ENCODE measurements at places on chromosomes 7 and 10.

- no peak for DNase-seq
These were observed 21.5 kb upstream of the GHITM start for GRCh38 chr10:84117686-84118394.

DNA sequence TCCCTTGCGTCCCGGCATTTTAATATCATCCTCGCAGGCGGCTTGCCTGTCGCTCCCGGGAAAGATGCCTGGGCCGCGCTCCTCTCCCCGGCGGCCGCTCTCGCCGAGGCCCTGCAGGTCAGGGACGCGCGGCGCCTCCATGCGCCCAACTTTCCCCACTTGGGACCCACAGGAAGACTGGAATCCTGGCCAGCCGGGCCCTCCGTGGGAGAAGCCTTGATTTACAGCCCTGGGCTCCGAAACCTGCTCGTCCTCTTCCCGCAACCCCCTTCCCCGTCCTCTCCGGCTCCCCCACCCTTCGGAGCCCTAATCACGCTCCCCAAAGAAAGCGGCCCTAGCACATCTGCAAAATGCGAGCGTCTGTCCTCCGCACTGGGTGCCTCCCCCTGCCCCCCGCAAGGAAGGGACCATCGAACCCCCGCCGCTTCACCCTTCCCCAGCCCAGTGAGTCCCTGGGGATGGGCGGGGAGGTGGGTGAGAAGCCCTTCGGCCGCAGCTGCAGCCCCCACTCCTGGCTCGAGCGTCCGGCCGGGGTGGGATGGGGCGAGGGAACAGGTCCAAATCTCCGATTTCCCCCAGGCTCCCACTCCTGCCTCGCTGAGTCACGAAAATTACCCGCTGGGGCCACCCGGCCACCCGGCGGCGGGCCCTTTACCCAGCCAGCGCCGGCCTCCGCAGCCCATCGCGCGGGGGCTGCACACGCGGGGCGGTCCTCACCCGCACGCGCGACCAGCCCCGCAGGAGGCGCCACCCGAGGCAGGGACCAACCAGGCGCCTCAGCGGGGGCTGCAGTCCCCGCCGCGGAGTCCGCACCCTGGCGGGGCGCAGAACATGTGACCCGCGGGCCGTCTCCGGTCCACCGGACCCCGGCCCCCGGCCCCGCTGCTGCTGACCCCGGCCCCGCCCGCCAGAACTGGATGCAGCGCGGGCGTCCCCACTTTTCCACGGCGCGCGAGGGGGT, 695 bp downstream of the HSPA12A start:
- no peak for DNase-seq

- peak; percentile 87 for DNase-seq
These were observed 95.5 kb downstream of the DIP2C start for GRCh38 chr10:593901-594457.

- no peak for DNase-seq
These were observed 45.1 kb downstream of the PIP4K2A start for GRCh38 chr10:22669163-22669711.

GRCh38 chr10:6227346-6227745, 24.6 kb downstream of the PFKFB3 start:
- no peak for DNase-seq

- no peak for DNase-seq
These were observed 183.0 kb downstream of the SRPK2 start for GRCh38 chr7:105205592-105206237.

DNA sequence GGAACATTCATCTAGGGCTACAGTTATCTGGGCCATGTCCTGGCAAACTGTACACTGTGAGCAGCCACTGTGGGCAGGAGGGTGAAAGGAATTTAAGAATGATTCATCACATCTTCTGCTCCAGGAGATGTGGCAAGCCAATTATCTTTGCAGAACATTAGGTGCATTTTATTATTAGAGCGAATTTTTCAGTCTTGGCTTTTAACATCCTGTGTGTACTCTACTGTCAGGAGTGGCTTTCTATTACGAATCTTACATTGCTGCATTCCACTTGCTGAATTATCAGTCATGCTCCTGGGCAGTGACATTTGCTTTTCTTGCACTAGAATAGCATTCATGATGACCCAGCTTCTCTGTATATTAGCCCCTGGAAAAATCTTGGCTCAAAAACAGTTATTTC, 109.2 kb upstream of the TARP start:
- no peak for DNase-seq

GRCh38 chr7:29607889-29608288, 44.3 kb downstream of the PRR15 start:
- DNase-seq, result no peak

- peak; percentile 85 for DNase-seq
These were observed 24.8 kb downstream of the AGAP3 start for GRCh38 chr7:151110941-151111645.

DNA sequence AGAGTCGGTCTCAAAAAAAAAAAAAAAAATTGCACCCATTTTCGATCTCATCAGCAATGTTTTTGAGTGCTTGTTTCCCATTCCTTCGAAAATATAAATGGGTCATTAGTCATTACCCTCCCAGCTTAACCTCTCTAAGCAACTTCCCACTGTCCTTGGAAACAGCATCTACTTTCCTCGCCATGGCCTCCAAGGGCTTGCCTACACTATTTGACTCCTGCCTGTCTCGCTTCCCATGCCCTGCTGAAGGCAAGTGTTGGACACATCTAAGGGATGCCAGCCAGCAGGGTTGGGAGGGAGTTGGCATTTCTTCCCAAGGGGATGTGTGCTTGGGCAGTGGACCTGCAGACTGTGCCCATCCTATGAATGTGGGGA, 12.7 kb upstream of the RHBDD2 start:
- no peak for DNase-seq

DNA sequence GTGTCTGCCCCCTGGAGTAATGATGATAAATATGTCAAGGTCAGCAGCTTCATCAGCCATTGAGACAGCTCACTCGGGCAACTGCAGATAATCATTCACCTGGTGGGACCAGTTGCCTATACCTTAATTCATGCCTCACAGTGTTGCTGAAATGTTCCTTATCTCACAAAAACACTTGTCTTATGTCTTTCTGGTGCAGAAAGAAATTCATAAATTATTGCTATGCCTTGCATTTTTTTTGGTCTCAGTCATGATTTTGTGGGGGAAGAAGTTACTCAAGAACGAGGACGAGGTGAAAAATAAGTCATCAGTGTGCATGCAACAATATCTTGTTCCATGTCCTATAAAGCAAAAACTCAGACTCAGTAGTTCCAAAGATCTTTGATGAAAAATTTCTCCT, 16.0 kb downstream of the TRIL start:
- DNase-seq, result no peak

DNA sequence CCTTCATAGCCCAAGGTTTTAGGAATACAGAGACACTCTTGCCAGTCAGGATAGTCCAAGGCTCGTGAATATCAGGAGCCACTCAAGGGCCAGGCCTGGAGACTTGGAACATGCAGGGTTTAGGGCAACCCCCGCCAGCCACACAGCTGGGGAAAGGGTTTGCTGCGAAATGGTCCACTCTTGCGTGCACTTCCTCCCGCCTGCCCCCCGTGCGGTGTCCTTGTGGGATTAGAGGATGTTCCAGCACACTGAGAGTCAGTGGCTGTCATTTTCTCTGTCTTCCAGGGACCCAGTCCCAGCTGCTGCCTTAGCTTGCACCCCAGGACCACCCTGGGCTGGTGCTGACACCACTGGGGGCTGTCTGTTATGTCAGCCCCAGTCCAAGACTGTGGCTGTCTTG, 38.5 kb downstream of the POR start:
- no peak for DNase-seq

DNA sequence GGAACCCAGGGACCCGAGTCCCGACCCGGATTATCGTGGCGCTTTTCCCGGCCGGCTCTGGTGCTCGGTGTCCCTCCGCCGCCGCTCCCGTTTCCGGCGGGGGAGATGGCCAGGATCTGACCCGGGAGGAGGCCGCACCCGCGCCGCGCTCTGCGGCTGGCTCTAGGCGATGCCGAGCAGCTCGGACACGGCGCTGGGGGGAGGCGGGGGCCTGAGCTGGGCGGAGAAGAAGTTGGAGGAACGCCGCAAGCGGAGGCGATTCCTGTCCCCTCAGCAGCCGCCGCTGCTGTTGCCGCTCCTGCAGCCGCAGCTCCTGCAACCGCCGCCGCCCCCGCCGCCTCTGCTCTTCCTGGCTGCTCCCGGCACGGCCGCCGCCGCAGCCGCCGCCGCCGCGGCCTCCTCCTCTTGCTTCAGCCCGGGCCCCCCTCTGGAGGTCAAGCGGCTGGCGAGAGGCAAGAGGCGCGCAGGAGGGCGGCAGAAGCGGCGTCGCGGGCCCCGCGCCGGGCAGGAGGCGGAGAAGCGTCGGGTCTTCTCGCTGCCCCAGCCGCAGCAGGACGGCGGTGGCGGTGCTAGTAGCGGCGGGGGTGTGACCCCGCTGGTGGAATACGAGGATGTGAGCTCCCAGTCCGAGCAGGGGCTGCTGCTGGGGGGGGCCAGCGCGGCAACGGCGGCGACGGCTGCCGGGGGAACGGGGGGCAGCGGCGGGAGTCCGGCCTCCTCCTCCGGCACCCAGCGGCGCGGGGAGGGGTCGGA, 593 bp downstream of the CDK13 start:
- DNase-seq, result no peak

DNA sequence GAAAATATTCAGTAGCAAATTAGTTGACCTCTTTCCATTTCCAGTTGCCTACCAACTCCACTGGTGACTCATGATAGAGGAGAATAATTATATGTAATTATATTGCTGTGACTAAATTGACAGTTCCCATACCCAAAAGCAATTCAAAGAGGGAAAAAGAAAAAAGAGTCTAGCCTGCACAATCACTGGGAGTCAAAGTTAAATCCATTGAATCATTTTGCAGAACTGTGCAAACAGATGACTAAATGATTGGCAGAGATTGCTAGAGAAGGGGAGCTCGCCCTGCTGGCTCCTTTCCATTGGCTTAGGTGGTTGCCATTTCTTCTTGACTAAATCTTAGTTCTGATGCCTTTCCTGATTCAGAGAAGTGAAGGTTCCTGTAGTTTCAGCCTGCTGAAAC, 1228.6 kb upstream of the SORCS1 start:
- no peak for DNase-seq

- no peak for DNase-seq
These were observed 237.2 kb downstream of the TCF7L2 start for GRCh38 chr10:113187063-113187777.

- no peak for DNase-seq
These were observed 413.0 kb upstream of the ADARB2 start for GRCh38 chr10:2150288-2150687.

DNA sequence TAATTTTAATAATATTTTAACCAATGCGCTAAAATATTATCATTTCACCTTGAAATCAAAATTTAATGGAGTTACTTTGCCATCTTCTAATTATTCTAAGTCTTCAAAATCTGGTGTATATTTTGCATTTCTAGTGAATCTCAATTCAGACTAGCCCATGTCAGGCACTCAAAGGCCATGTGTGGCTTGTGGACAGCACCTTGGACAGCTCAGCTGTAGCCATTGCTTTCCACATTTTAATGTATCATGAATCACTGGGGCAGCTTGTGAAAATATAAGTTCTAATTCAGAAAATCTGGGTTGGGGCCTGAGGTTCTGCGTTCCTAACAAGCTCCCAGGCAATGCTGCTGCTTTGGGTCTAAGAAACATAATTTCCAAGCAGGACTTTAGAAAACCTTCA, 57.2 kb downstream of the MGAM2 start:
- DNase-seq, result no peak

DNA sequence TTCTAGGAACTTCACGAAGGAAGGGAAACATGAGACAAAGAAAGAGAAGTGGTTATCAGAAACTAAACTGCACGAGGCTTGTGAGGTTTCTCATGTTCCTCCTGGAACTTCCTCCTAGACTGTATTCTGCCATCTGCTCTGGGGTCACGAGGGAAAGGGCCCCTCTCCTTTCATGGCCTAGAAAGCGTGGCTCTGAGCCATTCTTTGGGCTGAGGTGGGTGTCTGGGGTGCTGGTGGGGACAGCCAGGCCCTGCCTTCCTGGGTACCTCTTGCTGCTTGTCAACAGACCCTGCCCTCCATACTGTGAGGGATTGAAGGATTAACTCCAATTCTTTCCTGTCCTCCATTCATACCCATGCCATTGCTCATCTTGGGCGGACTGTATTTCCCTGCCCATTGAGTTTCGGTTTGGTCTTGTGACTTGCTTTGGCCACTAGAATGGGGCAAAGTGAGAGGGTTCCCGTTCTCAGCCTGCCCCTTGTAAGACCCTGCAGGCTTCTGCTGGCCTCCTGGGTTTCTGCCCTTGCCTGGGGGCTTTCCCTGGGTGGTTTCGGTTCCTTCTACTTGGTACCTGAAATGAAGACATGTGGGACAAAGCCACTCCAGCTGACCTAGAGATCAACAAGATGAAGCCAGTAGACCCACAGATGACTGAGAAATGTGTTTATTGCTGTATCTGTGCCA, 14.9 kb upstream of the GIMAP8 start:
- DNase-seq, result peak; percentile 32

DNA sequence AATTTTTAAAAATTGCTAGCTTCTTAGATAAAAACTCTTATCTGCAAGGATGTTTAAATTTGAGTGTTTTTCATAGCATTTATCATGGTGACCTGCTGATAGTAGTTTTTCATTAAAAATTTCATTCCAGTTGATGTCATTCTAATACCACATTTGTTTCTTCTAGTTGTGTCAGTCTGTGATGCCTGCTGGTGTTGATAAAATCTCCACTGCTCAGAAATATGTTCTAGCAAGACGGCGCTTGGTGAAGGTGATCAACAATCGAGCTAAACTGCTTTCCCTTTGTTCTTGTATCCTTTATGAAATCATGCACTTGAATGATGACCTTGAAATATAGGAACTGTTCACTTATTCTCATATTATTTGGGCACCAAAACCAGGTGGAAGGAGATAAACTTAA, 17.6 kb upstream of the STMP1 start:
- no peak for DNase-seq

GRCh38 chr7:133593561-133593960, 340.7 kb downstream of the EXOC4 start:
- DNase-seq, result no peak

DNA sequence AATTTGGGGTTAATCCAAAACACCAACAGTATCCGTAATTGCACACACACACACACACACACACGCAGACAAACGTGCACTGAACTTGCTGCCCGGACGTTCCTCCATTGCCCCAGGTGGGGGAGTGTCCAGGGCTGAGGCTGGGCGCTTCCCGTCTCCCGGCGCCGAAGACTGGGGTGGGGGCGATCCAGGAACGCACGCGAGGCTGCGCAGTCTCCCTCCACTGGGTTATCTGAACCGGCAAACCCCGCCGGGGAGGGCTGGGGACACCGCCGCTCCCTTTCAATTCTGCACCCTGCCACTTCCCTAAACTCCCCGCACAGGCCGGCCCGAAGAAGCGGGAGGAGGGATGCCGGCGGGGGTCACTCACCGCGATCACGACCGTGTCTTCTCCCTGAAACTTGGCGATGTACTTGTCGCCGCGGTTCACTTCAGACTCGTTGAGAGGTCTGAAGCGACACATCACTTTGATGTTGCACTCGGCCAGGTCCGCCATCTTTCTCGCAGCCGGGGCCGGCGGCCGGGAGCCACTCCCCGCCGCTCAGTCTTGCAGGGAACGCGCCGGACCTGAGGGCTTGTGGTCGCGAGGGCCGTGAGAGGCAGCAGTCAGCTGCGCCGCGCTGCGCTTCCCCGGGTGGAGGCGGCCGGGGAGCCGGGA, 618 bp downstream of the KIF5B start:
- peak; percentile 65 for DNase-seq

- DNase-seq, result no peak
These were observed 352.6 kb downstream of the PRPF18 start for GRCh38 chr10:13939391-13939790.

- no peak for DNase-seq
These were observed 56.7 kb downstream of the BTAF1 start for GRCh38 chr10:91980319-91980718.
